Hematopoietic multipotent progenitor cell treated with erythropoietin and hydrocortisone succinate and interleukin-3 and kit ligand, for 4 days (in vitro differentiated cells): ENCODE measurements at places on chromosomes 6 and 20.

- no peak for DNase-seq
Observed at GRCh38 chr20:20386192-20386591, 18.3 kb downstream of the INSM1 start.

DNA sequence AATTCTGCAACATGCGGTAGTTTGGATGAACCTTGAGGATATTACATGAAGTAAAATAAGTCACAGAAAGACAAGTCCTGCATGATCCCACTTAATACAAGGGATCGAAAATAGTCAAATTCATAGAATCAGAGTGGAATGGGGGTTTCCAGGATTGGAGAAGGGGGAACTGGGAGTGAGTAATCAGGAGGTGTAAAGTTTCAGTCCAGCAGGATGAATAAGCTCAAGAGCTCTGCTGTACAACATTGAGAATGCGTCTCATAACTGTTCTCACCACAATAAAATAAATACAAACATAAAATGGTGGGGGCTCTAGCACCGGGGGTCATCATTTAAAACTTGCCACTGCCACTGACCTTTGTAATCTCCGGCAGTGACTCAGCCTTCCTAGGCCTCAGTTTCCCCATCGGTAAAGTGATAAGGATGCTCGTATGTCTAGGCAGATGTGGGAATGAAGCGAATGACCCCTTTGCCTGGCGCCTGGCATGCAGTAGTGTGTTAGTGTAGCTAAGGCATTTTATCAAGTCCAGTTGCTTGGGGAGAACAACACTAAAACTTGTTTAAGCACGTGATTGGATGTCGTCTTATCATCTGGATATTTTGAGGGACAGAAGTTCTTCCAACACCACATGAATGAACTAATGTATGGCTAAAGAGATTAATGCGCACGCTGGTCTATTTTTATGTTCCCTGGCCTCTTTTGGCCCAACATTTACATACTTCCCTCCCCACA, 421.1 kb downstream of the QKI start:
- DNase-seq, result no peak

GRCh38 chr6:38861926-38862401, 146.9 kb downstream of the DNAH8 start:
- DNase-seq, result no peak

- DNase-seq, result no peak
Observed at GRCh38 chr6:46733341-46733801, 1.8 kb downstream of the PLA2G7 start.

- peak; percentile 29 for DNase-seq
Observed at GRCh38 chr6:16868968-16869367, 107.7 kb upstream of the ATXN1 start.

DNA sequence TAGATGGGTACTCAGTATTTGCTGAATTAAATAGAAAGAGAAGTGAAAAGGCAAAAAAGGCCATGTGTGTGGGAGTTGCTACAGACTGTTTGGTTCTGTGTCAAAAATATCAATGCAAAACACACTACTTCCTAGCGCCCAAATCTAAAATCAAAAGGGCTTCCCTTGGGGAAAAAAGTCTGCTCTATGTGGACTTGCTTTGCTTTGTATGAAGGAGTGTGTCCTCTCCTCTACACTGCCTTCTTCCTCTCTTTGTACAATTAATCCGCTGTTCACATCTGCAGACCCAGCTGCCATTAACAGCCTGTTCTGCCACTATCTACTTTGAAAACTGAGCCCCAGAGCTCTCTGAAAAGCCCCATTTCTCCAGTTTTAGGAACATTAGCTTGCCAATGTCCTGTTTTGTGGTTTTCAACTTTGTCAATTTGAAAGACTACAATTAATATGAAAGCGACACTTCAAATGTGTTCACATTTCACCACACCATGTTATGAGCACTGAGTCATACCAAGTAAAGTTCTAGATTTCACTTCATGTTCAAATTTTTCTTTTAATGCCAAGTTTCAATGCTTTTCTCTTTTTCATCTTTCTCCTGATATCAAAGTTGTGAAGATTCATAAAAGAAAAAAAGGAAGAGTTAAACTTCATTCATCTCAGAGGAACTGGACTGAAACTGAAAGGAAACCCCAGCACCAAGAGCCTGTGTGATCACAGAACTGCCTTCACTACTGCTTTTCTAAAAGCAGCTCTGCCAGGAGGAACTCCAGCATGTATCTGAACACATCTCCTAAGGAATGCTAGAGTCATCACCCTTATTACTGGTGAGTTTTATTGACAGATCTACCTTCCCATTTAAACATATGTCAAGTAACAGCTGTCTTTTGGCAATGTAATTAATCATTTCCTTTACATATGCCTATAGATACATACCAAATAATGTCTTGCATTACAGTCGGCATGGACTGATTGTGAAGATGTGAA, 102.6 kb downstream of the KIF13A start:
- DNase-seq, result peak; percentile 74

DNA sequence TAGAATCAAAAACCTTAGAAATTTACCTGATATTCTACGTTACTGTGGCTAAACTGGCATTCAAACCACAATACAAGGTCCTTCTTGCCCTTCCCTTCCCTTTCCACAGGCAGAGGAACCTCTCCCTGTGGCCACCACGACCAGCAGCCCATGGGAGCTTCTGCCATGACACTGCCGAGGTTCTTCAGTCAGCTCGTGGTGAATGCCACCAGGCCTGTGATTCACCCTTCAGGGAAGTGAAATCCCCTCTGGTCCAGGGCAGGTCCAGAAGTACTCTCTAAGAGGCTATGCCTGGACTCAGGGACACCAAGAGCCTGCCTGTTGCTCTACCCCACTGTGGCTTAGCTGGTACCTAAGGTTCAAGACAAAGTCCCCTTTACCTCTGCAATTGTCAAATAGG, 123.0 kb downstream of the HTR1B start:
- no peak for DNase-seq

DNA sequence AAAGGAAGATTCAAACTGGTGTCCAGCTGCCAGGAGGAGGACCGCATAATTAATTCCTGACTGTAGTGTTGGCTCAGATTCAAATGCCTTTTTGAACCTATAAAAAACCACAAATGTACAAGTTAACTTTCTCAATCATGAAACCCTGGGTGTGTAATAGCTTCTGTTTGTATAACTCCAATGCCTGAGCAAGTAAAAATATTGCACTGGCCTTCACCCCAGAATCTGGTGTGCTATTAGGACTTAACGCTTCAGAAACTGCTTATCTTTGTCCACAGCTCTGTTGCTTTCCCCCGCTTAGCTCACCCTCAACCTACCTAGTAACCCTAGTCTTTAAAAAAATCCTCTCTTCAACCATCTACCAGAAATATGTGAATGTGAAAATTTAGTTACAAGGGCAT, 119.1 kb upstream of the MAP7 start:
- peak; percentile 73 for DNase-seq

- no peak for DNase-seq
Observed at GRCh38 chr20:59322081-59322480, 21.7 kb downstream of the EDN3 start.

DNA sequence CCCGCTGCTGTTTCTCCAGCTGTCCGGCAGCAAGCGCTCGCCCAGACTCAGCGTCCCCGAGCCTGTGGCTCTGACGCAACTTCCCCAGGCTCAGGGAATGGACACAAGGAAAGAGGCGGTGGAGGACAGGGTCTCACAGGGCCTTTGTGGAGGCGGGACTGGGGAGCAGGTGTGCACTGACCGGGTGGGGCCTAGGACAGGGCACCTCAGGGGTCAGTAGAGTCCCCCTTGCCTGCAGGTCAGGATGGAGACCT, 20.0 kb downstream of the LAMA5 start:
- DNase-seq, result no peak

GRCh38 chr6:111254004-111254778, 166.9 kb downstream of the SLC16A10 start:
- no peak for DNase-seq

DNA sequence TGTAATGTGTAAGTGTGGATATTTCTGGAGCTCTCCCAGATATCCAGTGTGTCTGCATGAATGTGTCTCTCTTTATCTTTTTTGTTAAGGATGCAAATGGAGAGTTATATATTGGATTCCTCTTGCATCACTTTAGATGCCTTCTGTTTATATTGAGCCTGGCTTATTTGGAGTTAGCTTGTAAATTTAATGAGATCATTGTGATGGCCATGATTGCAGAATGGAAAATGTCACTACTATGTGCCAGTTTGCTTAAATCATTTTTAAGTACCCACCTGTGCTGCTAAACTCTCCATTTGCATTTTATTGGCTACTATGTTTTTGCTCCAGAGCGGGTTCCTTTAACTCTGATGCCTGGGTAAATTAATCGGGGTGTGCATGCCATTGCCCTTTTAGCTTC, 334.8 kb downstream of the UTRN start:
- DNase-seq, result no peak

- no peak for DNase-seq
Observed at GRCh38 chr20:57835588-57836455, 126.0 kb upstream of the PMEPA1 start.

DNA sequence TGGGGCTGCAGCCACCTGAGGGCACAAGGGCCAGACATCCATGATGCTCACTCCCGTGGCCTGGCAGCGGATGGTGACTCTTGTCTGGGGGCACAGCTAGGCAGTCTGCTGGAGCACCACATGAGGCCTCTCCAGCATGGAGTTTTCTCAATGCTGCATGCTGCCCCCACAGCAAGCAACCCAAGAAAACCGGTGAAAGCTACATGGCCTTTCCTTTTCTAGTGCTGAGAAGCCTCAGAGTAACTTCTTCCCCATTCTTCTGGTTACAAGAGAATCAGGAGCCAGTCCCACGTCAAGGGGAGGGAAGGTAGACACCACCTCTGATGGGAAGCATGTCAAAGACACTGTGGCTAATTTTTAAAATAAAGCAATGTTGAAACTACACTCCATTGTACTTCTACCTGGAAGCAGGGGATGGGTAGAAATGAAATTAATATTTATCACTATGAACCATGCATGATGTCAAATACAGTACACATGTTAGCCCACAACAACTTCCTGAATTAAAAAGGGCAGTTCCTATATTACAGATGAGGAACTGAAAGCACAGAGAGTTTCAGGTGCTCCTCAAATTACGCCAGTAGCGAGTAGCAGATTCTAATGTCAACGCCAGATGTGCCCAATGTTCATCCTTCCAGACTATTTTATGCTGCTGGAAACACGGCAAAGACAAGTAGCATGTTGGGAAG, 101.5 kb downstream of the LAMP5 start:
- peak; percentile 33 for DNase-seq

- peak; percentile 75 for DNase-seq
Observed at GRCh38 chr6:38997128-38997761, 51.3 kb upstream of the GLP1R start.

DNA sequence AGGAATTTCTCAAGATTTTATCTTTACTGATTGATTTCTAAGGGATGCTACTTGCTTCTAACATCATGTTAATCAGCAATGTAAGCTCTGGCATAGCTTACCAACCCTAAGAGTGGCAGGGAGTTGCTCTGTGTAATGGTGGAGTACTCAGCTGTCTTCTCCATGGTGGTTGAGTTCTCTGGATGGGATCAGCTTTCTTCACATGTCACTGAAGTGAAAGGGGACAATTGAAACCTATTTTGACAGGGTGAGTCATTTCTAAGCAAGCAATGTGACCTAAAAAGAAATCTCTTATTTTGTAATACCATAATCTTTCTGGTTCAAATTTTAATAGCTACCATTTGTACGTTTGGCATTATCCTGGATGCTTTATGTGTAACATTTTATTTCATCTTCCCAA, 430.4 kb downstream of the GJA1 start:
- DNase-seq, result no peak

GRCh38 chr20:32333988-32334885, 23.9 kb upstream of the ASXL1 start:
- DNase-seq, result peak; percentile 85

DNA sequence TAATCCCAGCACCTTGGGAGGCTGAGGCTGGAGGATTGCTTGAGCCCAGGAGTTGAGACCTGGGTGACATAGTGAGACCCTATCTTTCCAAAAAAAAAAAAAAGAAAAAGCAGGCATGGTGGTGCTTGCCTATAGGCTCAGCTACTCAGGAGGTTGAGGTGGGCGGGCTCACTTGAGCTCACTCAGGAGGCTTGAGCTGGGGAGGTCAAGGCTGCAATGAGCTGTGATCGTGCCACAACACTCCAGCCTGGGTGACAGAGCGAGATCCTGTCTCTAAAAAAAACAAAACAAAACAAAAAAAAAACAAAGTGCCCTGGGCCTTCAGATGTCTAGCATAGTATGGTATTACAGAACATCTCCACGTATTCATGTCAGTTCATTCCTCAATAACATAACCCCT, 42.9 kb downstream of the ZFAND3 start:
- no peak for DNase-seq

DNA sequence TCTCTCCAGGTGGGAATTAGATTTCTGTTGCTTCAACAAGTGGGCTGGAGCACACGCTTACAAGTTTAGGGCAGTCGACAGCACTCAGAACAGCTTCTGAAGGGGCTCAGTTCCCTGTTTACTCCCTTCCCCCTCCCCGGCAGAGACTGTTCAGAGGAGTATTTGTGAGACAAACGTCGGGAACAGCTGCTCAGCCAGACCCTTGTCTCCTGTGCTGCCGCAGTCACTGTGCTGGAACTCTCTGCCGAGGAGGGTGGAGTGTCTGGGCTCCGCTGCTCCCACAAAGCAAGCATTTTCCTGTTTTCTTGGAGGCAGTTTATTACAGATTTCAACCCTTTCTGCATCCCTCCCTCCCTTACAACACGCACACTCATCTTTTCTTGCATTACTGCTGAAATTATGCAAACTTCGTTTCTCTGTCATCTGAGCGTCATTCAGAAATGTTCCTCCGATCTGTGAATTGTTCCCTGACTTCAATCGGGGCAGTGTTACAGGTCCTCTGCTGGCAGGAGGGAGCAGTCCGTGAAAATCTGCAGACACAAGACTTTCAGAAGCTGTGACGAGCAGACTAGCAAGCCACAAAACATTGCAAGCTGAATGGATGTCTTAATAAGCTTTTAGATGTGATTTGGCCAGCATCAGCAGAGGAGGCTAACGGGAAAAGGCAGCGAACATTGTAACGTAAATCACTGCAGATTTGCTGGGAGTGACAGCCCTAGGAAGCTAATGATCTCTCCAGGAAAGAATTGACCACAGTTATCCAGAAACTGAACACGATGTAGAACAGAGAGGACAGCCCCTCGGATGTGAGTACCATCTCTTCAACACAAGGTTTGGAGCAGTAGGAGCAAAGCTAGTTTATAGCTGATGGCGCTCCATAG, 76.2 kb downstream of the LYRM2 start:
- DNase-seq, result no peak

DNA sequence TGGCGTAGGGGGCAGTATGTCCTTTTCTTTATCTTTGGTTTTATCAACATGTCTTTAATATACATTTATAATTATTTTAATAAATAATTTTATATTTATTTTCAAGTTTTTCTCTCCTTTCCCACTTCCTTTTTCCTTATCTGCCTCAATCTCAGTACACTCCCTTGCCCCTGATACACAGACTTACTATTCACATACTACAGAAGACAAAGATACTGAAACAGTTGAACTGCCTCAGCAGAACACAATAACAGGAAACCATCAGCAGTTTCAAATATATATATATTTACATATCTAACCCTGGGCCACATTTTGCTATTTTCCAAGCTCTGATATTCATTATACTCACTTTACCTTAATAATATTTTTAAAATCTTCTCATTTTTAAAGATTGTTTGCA, 19.8 kb downstream of the IBTK start:
- DNase-seq, result peak; percentile 70
